NCI-H2227 treated with DMSO at 0.1 percent for 48 hours (cell line): ENCODE measurements at places on chromosomes 11 and 22.
A peak's percentile ranks its signal among the peaks of the same experiment; 100 is the strongest.

DNA sequence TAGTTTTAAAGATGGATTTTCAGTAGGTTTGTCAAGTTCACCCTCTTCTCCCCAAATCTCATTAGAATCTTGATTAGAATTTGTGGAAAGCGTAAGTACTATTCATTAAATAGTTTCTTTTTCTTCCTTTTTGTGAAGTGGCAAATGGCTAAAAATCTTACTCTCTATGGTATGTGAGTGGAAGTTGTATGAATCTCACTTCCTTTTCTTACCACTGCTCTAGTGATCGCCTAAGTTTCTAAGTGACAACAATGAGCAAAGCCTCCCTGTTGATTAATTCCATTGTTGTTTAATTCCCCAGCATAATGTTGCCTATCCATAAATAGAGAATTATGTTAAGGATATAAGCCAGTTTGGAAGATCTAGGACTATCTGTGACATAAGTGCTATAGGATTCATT is 82.7 kb downstream of the PGR start:
- no peak for DNase-seq

- DNase-seq, result peak; percentile 41
These were observed 35.5 kb downstream of the FZD4 start for GRCh38 chr11:86919557-86920210.

GRCh38 chr11:27004103-27004502 is 10.2 kb downstream of the FIBIN start:
- DNase-seq, result no peak

GRCh38 chr22:27391092-27391770 is 410.3 kb downstream of the MN1 start:
- DNase-seq, result no peak

- no peak for DNase-seq
These were observed 15.7 kb upstream of the SCGB1A1 start for GRCh38 chr11:62402960-62403730.

- DNase-seq, result no peak
These were observed 1.2 kb downstream of the DCHS1 start for GRCh38 chr11:6654281-6655019.

- DNase-seq, result no peak
These were observed 31.2 kb downstream of the CD82 start for GRCh38 chr11:44596525-44597276.

DNA sequence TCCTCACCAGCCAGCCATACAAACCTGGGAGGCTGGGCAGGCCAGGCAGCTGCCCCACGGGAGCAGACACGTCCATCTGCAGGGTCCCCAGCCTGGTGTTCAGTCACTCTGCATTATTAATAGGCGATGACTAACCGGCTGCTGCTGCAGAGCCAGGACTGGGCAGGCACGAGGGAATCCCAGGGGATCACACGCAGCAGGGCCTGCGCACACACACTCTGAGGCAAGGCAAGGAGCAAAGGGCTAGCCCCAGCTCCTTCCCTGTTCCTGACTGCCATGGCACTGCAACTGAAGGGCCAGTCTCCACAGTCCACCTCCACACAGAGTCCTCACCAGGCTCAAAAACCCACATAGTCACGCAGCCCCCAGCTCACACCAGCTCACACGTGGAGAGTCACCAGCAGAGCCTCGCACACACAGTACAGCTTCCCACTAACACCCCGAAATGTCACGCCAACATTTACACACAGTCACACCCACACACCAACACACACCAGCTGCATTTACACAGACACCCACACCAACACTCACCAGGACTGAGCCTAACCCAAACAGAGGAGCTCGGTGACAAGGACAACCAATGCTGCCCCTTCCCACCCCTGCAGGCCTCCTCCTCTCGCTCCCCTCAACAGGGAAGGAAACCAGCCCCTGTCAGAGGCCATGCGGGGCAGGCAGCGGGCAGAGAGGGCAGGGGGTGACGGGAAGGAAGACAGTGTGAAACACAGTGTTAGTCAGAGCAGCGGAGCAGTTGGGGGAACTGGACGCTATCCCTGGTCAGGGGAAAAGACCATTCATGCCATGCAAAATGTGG is 47.3 kb downstream of the NRXN2 start:
- no peak for DNase-seq

DNA sequence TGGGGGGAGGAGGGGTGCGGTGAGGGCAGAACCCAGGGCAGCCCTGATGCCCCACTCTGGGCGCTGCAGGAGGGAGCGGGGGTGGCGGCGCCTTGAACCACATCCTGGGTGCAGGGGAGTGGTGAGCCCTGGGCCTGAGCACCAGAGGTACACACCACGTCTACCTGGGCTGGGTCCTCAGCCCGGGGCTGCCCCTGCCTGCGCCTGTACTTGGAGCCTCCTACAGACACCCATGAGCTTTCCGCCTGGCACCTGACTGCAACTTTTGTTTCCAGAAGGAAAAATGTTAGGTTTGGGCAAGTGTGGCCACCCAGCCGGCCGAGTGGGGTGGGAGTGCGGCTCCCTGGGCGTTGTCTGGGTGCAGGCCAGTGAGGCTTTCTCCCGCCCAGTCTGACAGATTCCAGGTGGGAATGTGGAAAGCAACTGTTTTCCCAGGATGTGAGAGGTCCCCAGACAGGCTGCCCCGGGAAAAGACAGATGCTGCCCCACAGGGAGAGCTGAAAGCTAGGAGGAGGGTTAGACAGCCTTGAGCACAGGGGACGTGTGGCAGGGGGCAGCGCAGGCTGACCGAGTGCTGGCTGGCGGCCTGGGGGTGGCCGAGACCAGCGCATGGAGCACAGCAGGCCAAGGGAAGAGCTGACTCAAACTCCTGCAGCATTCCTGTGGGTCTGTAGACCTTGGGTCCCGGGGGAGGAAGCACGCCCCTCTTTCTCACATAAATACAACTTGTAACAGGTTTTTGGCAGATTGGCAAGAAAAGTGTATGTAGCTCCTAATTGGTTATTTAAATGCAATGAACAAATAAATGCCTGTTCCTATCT is 44.1 kb downstream of the GNB1L start:
- no peak for DNase-seq

GRCh38 chr11:64533501-64533900 is 57.5 kb upstream of the SLC22A12 start:
- DNase-seq, result no peak

DNA sequence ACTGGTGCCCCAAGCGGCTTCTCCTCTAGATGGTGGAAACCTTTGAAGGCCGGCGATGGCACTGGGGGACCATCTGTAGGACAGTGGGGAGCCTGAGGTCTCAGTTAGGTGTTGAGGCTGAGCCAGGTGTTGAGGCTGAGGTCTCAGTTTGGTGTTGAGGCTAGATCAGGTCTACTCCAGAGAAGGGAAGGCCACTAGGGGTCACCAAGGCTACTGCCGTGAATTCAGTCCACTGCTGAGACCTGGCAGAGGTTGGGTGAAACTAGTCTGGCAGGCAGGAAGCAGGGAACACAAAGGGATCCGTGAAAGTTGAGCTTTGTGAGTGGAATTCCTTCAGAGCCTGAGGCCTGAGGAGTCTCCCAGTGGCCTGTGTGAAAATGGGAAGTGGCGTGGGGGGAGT is 123.8 kb upstream of the FGF3 start:
- DNase-seq, result no peak

GRCh38 chr11:63873311-63873710 is 34.4 kb downstream of the MARK2 start:
- DNase-seq, result no peak

- no peak for DNase-seq
These were observed 25.5 kb downstream of the SERPIND1 start for GRCh38 chr22:20799449-20799848.

DNA sequence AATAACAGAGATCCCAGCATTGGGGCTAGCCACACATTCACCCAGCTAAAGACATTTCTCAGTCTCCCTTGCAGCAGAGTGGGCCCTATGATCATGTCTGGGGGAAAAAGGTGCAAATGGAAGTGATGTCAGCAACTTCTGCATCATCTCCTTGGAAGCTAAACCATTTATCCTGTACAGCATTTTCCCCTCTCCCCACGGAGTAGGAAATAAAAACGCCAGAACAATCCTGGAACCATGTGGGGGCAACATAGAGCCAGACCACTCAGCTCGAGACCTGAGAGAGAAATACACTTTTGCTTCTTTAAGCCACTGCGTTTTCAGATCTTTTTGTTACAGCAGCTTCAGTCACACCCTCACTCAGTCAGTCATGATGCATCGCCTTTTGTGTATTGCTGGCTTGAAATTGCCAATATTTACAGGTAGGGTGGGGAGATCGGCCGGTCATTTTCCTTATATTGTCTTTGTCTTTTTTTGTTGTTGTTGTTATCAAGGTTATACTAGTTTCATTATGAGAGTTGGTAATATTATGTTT is 9.1 kb upstream of the RAC2 start:
- DNase-seq, result no peak

DNA sequence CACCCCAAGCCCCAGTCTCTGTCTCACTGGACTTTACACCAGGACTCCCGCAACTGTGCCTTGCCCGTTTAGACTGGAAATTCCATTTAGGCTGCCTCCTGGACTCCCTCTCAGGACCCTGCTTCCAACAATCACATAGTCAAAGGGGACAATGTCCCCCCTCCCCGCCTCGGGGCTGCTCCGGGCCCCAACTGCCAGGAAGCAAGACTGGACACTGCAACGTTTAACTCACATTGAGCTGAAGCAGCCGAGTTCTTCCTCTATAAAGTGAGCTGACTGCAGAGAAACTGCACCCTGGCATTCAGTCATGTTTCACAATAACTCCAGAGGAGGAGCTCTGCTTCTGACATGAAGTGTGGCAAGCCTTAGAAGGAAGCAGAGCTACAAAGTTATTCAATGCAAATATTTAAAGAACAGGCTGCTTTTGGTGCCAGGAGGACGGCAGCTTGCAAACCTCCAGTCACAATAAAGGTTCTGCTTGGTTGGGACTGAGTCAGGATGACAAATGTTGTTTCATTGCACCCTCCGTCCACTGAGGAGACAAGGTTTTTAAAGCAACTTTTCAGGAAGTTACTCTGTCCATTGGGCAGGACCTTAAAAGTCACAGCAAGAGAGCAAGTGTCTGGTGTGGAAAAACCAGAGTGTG is 19.9 kb downstream of the PACSIN2 start:
- DNase-seq, result no peak

- no peak for DNase-seq
These were observed 28.7 kb downstream of the EIF4G2 start for GRCh38 chr11:10780040-10780439.

- DNase-seq, result no peak
These were observed 73.2 kb downstream of the KIAA1671 start for GRCh38 chr22:25025491-25026400.

- peak; percentile 34 for DNase-seq
These were observed 21.7 kb downstream of the MIAT start for GRCh38 chr22:26679003-26679629.

DNA sequence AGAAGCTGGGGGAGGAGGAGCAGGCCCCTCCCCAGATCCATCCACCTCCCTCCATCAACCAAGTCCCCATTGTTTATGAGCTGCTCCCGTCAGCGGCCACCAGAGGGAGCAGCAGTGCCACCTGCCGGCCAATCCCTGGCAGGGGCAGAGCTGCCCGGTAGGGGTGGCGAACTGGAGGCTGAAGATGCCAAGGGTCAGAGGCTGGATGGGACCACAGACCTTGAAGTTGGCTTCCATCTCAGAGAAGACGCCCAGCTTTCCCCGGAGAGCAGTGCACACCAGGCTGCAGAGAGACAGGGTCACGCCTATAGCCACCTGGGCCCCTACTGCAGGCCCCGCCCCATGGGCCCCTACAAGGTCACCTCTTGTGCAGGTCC is 3.6 kb downstream of the FIBP start:
- DNase-seq, result peak; percentile 65

GRCh38 chr11:60305906-60306619 is 21.0 kb upstream of the MS4A6E start:
- no peak for DNase-seq

DNA sequence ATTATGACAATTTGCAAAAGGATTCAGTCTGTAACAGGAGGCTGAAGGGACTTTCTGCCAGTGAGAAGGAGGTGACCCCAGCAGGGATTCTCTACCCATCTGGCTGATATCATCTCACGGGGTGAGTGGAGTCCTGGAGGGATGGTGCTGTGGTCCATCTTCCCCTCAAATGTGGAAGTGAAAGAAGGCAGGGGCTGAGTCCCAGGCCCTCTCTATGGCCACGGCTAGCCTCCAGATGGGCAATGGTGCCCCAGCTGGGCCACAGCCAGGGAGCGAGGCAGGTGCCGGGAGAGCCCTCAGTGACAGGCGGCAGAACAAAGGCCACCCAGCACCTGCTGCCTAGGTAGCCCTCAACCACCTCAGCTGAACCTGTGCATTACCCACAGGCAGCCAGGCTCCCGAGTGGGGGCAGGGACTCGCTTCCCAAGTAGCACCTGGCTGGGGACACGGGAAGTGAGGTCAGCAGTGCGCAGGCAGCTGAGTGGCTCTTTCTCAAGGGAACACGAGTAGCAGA is 6.7 kb downstream of the NECTIN1 start:
- DNase-seq, result no peak

DNA sequence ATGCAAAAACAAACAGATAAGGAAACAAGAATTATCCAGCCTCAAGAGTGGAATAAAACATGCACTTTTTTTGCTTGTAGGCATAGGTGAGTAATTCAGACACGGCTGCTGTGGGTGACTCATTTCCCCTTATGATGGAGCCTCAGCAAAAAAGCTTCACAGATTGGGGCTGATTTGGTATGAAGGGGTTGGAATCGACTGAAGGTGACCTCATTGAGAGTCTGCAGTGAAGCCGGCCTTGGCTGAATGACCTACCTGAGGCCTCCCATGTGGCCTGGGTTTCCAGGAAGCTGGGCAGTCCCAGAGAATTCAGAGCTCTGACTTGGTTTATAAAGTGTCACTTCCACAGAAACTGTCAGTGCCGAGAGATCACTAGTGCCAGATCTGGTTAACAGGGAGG is 34.2 kb upstream of the VPREB1 start:
- no peak for DNase-seq

GRCh38 chr11:64863391-64864060 is 14.9 kb downstream of the EHD1 start:
- peak; percentile 25 for DNase-seq

DNA sequence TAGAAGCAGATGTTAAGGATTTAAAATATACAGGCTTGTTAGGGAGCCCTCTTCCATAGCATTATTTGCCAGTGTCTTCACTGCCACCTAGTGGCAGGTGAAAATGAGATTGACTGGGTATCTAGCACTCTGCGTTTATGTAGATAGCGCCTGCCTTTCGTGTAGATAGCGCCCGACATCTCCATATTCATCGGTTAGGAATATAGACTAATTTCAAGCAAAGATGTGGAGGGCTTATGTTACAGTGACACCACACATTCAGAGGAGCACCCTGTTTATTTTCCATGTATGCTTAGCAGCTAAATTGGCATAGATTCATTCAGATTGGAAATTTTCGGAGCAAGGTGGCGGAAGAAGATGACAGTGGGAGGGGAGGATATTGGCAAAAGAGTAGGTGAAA is 72.0 kb downstream of the SLC5A12 start:
- DNase-seq, result no peak

GRCh38 chr22:30423301-30423958 is 2.1 kb upstream of the MTFP1 start:
- DNase-seq, result no peak
